ENCODE measurements at places on chromosomes 1 and 21.

DNA sequence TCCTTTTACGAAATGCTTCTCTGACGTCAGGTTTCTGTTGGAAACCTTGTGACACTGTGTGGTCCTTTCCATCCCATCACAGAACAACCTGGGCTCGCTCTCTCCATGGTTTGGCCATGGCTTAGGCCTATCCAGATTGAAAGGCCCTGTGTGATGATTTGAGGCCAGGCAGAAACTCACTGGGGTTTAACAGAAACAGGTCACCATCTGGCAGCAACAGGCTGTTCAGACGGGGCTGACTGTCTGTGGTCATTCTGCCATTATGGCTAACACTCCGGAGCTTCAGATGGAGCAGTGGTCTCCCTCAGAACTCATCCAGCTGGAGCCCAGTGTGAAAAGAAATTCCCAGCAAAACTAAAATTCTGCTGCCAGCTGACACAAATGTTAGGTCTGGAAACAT, 9.3 kb downstream of the PLEKHM2 start:
- DNase-seq = no peak

DNA sequence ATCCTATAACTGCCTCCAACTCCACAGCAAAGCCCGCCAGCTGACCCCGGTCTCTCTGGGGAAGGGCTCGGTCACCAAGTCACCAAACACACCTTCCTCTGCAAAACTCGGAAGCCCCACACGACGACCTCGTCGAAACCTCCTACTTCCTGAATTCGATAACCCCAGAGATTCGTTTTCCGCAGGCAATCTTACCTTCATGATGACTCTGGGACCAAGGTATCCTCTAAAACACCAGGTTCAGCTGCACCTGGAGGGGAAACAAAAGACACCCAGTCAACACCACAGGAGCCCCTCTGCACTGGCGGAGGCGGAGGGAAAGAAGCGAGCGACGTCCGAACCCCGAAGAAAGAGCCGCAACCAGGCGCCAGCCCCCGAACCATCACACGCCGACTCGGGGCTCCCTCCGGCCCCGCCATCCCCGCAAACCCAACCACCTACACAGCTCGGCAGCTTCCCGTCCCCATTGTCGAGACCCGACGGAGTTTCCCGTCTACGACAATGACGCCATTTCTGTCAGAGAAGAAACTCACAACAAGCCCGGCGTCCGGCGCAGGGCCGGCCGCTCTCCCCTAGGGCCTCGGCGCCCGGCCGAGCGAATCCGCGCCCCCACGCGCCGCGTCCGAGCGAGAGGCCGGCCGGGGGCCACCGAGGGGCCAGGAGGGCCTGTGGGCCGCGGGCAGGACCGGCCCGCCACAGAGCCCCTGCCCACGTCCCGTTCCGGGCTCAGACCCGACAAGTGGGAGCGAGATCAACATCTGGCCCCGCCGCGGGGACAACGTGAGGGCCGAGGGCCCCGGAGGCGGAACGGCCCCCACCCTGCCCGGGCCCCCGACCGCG, 1.0 kb downstream of the ARID4B start:
- DNase-seq = peak; percentile 8

GRCh38 chr1:107782217-107782845, 182.6 kb downstream of the VAV3 start:
- peak; percentile 57 for DNase-seq

GRCh38 chr1:205210756-205211168, 740 bp downstream of the DSTYK start:
- DNase-seq = peak; percentile 12

GRCh38 chr1:5725855-5726585, 266.2 kb downstream of the NPHP4 start:
- no peak for DNase-seq

DNA sequence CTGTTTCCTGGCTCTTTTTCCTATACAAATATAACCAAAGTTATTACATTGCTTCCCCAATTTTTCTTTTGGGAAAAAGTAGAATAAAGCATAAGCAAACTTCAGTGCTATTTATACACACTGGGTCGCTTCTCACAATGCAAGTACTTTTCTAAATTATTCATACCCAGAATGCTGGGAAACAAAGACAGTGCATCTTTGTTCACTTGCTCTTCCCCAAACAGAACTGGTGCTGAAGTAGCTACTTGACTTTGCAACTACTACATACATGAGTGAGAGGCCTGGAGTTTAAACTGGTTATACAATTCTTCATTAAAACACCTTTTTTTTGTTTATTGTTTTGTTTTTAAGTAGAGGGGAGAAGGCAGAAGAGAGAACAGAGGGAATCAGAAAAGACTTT, 40.2 kb downstream of the STX6 start:
- no peak for DNase-seq

GRCh38 chr1:163147019-163147418, 55.7 kb downstream of the RGS5 start:
- DNase-seq = no peak

- no peak for DNase-seq
These were observed 145.5 kb upstream of the DUSP10 start for GRCh38 chr1:221887415-221887746.

GRCh38 chr1:29245876-29246275, 9.6 kb downstream of the PTPRU start:
- DNase-seq = no peak

- no peak for DNase-seq
These were observed 17.6 kb upstream of the PLA2G5 start for GRCh38 chr1:20052386-20052785.

GRCh38 chr21:29293495-29293894, 5.2 kb upstream of the BACH1 start:
- no peak for DNase-seq

DNA sequence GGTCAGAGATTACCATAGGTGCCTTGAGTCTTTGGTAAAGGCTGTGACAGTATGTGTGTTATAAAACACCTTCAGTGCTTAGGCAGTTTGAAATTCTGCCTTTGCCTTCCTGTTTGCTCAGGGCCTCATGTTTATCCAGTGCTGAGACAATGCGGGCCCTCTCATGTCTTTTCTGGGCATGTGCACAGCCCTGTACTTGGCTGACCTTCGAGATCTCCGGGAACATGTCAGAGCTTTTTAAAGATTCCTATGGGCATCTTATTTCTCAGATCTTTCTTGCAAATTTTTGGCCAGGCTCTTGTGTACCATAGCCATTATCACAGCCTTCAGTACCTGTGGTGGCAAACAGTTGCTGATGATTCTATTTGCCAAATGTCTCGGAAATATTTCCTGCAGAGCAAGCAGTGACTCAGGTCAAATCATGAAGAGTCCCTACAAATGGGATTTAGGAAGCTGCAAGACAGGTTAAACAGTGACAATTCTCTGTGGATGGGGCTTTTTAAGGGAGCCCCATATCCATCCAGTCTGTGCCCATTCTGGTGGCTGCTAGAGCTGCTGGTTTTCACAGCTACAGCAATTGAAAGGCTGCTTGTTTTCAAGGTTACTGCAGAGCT, 42.1 kb downstream of the HOOK1 start:
- peak; percentile 58 for DNase-seq

GRCh38 chr1:74199504-74199903, 1.5 kb downstream of the FPGT start:
- no peak for DNase-seq

- DNase-seq = no peak
These were observed 2233.1 kb downstream of the MRPL39 start for GRCh38 chr21:23374155-23374554.

GRCh38 chr1:64082459-64082858, 121.0 kb upstream of the UBE2U start:
- DNase-seq = no peak

- DNase-seq = no peak
These were observed 15.0 kb upstream of the IL20 start for GRCh38 chr1:206850401-206850800.

GRCh38 chr1:54362881-54363340, 43.3 kb downstream of the SSBP3 start:
- no peak for DNase-seq

- DNase-seq = no peak
These were observed 352.0 kb downstream of the HHIPL2 start for GRCh38 chr1:222195857-222196256.

GRCh38 chr1:65208563-65208973, 60.6 kb downstream of the AK4 start:
- DNase-seq = no peak

- DNase-seq = no peak
These were observed 87.1 kb upstream of the PAXBP1 start for GRCh38 chr21:32858628-32859027.

DNA sequence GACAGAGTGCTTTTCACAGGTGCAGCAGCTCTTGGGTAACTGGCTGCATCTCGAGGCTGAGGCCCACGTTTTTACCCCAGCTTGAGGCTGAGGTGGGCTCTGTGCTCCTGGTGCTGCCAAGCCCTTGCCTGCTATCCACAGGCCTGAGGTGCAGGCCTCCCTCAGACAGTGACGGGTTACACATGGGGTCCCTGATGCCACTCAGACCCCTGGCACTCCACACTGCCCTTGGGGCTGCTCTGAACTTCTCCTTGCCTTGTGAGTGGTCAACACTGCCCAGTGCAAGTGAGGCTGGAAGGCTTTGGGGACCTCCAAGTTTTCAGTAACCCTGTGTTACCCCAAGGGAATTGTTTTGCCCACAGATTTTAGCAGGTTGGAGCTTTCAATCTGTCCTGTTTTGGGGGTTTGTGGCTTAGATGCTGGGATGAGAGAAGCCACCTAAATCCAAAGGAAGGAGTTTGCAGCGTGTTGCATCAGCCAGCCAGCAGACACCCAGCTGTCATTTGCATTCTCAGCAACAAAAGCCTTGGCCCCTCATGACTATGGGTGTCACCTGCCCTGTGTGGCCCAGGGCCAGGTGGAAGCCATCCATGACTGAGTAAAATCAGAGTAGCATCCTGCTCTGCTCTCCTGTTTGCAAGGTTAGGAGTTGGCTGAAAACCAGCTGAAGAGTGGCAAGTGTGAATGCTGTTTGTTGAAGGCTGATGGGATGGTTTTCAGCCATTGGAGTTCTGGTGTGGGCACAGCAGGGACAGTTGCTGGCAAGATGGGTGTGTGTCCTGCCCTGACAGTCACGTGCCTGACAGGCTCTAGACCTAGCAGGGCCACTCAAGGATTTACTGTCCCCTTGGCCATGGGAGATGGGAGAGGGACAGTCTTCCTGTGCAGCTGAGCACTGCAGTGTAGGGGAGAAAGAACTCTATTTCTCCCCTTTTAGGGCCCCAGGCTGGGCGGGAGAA, 3.2 kb downstream of the RNF187 start:
- peak; percentile 19 for DNase-seq

DNA sequence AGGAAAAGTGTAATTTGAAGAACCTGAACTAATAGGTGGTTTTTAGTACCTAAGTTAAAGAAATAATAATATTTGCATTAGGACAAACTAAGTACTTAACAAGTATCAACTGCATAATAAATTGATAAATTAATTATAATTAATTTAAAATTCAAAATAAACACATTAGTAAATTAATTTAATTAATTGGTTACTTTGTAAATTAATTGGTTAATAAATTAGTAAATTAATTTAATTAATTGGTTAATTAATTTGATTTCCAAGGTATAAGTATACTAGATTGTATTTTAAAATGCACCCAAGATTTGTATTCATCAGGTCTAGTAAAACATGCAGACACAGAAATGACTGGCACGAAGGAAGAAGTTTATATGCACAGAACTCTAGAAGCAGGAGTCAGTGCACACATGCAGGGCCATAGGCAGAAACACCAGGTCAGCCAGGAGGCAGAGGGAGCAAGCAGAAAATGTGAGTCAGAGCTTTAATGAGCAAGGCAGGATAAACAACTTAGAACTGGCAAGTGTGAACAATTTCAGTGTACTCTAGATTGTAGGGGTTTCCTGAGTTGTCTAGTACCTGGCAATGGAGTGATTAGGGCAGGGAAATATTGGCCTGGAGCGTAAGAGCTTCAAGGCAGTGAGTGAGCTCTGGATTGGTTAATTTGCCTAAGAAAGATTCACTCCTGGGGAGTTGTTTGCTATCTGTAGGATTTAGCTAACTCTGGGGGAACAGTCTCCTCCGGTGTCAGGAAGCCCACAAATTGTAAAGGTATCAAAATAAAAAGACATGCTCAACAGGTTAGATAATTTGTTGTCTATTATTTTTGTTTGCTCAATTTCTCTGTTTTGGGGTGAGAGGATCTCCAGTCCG, 665.7 kb downstream of the MRPL39 start:
- peak; percentile 70 for DNase-seq

DNA sequence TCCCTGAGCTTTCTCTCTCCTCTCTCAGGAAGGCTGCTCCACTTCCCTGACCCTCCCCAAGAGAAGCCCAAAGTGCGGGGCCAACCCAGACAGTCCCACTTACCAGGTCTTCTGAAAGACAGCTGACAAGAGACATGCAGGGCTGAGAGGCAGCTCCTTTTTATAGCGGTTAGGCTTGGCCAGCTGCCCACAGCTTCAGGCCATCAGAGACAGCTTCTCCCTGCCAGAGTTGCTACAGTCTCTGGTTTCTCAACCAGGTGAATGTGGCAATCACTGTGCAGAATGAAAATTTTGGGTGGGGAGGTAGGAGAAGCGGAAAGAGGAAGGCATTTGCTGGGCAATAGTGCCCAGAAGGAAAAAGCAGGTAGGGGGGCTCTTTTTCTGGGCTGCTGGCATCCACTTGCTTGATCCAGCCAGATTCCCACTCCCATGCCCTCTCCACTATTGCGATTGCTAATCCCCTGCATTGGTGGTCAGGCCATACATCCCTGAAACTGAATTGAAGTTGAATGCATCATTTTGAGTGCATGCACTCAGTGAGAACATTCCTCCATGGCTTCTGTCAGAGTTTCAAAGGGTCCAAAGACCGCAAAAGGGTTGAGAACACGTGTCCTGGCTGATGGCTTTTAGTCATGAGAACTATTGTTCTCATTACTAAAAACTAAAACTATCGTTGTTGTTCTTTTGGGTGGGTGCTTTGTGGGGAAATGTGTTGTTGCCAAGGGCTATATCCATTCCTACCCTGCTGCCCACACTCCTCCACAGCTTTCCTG, at the start of gene S100A8:
S100A8 (minus strand) TSS at position 136 of the 773 bp plus-strand sequence. CDS start 538 bp downstream, outside the sequence.
- DNase-seq = peak; percentile 19

DNA sequence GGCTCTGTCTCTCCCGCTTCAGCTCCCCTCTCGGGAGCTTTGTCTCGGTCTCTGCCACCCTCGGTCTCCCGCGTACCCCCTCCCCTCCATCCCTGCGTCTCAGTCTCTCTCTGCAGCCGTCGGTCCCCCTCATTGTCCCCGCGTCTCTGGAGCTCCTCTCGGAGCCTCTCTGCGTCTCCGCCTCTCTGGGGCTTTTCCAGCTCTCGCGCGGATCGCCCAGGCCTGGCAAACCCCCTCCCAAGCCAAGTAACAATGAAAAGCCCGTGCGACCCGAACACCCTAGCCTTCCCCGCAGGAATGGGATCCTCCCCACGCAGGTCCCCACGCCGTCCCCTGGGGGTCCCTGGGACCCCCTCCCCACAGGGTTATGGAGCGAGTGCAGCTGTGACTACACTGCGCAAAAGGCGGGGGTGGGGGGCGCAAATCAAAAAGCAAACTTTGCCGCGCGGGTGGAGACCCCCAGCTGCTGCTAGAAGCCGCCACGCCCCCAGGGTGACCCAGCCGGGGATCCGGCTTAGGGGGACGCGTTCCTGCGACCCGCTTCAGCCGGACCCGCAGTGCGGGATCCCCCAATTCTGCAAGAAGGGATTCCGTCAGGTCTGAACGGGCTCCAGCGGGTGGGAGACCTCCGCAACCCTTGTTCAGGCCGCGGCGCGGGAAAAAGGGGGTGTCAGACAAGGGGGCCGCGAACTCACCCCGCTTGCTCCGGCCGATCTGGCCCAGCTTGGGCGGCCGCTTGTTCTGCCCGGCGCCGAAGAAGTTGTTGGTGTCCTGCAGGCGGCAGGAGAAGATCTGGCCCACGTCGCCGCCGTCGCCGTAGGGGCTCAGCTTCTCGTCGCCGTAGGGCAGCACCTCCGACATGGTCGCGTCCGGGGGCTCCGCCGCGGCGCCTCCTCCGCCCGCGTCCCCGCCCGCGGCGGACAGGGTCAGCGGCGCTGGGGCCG, 1.2 kb downstream of the CAMK2N1 start:
- no peak for DNase-seq

All from prostate gland (tissue), 2 donors.